Chondrocyte (in vitro differentiated cells): ENCODE measurements at places on chromosomes 7 and 10. TPM values are rescaled to one million over a fixed set of nuclear protein-coding genes. Genes with fewer than 3 reads are reported as not detected.

DNA sequence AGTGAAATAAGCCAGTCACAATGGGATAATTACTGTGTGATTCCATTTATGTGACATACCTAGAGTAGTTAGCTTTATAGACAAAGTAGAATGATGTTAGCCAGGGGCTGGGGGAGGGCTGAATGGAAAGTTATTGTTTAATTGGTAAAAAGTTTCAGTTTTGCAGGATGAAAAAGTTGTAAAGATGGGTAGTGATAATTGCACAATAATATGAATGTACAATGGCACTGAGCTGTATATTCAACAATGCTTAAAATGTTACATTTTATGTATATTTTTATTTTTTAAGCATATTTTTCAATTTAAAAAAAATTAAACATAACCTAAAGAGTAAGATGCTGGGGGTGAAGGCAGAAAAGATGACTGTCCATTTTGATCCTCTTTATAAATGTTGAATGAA lies 216.1 kb upstream of the KAT6B start:
- no peak for DNase-seq

DNA sequence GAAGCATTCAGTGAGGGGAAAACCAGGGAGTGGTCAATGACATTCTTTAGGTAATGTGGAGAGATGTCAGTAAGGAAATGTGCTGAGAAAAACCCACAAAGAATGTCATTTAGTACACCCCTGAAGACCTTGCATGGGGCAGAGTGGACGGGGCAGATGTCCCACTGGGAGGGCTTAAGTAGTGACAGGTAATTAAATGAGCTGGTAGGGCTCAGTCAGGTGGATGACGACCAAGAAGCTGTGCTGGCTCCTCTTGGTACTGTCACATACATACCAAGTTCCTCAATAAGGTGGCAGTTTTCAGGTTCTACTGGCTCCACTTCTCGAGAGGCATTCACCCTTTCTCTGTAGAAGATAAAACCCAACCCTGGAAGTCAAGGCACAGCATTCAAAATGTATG lies 1.8 kb downstream of the PON3 start:
- no peak for DNase-seq

The CALML5 gene
- total RNA-seq, result not detected in 3 replicates

The ZNF786 gene
- 7.2 to 7.7 TPM (median 7.3 TPM) in 3 replicates for total RNA-seq

DNA sequence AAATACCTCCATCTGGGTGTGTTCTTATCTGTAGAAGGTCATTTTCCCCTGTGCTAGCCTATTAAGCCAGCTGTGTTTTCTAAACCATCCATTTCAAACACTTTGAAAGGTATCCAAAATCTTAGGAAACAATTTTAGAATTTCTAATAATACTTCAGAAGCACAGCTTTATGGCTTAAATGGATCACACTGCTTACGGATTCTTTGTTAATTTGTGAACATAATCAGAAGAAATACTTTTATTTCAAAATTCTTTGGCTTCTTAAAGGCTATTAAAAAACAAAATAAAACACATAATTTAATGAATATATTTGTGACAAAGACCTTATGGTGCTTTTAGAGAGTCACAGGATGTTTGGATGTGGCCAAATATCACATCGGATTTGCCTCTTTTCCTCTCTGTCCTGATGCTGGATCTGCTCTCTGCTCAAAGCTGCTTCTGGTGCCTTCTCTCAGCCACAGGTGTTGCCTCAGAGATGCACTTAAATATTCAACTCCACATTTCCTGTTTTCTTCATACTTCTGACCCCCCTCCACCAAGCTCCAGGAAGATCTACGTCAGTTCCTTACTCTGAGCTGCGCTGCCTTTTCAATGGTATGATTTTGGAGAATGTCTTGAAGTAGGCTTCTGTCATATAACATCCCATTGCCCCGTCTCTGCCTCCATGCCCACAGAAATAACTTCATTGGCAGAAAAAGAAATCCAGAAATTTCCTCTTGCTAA lies 230.6 kb downstream of the MLLT10 start:
- DNase-seq, result no peak

GRCh38 chr7:158568974-158569857 lies 18.4 kb downstream of the PTPRN2 start:
- DNase-seq, result peak; percentile 83

The SKIDA1 gene
- 1.9 to 3.7 TPM (median 2.0 TPM) in 3 replicates for total RNA-seq

GRCh38 chr10:117603726-117604125 lies 61.2 kb downstream of the EMX2 start:
- no peak for DNase-seq

The PRTFDC1 gene
- total RNA-seq, result 5.9 to 13.1 TPM (median 10.1 TPM) in 3 replicates

The DENND10 gene
- 32.4 to 43.0 TPM (median 40.1 TPM) in 3 replicates for total RNA-seq

GRCh38 chr10:14186245-14186644 lies 144.5 kb downstream of the FRMD4A start:
- DNase-seq, result no peak

DNA sequence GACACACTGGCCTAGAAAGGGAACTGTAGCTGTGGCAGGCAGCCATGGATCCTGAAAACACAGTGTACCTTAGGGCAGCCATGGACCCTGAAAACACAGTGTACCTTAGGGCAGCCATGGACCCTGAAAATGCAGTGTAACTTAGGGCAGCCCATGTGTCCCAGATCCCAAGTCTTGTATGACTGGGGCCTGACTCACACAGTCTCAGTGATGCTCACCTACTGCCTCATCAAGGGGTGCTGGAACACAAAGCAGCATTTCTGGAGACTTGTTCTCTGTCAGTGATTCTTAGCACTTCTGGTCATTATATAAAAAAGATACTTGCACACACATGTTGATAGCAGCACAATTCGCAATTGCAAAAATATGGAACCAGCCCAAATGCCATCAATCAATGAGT lies 70.2 kb upstream of the LAMB4 start:
- no peak for DNase-seq

GRCh38 chr10:17464545-17464944 lies 10.2 kb upstream of the ST8SIA6 start:
- no peak for DNase-seq

DNA sequence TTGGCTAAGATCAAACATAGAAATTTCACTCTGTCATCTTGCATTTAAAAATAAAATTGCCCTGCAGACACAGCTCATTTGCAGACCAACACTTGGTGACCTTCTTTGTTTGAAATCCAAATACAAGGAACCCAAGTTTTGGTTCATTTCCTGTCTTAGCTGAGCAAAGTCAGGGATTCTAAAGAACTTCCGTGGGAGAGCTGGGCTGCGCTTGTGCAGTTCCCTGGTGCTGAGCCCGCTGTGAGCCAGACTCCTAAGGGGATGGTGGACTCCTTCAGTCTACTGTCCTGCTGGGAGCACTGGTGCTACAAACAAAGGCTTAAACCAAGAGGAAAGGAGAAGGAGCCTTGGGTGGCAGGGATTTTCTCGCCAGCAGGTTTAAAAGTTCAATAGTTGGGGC lies 60.0 kb downstream of the MYOF start:
- DNase-seq, result no peak

The ZNF655 gene
- 38.8 to 45.3 TPM (median 41.6 TPM) in 3 replicates for total RNA-seq

The CYP2C18 gene
- 0.17 TPM in 1 of 3 replicates, not detected in the others for total RNA-seq

- DNase-seq, result peak; percentile 74
Measured at GRCh38 chr7:158257001-158257400, 330.6 kb downstream of the PTPRN2 start.

DNA sequence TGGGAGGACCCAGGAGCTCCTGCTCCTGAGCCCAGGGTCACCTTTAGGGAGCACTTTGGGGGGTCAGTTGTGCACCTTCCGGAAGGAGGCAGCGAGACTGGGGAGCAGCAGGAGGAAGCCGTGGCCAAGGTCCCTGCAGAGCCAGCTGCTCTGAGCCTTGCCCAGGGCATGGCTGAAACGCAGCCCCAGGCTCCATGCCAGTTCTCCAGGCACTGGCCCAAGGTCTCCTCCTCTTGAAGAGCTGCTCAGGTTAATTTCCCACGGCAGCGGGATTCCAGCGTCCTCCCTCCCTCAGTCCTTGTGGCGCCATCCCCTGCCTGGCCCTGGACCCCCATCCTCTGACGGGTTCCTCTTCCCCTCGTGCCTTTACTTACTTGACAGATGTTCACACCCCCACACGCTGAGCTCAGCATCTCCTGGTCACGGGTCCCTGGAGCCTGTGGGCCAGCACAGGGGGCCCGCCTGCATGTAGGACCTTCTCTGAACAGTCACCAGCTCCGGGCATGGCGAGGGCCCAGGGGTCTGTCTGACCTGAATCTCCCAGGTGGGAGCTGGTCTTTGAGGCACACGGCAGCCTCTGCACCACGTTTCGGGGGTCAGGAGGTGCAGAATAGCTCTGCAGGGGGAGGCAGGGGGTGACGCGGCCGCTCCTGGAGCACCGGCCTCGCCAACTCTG lies 16.7 kb upstream of the CFAP46 start:
- no peak for DNase-seq

The CPXM2 gene
- total RNA-seq, result not detected in 3 replicates

GRCh38 chr10:130964771-130965170 lies 346.8 kb downstream of the TCERG1L start:
- DNase-seq, result no peak

The KLF14 gene
- total RNA-seq, result 0.10 TPM in 1 of 3 replicates, not detected in the others

DNA sequence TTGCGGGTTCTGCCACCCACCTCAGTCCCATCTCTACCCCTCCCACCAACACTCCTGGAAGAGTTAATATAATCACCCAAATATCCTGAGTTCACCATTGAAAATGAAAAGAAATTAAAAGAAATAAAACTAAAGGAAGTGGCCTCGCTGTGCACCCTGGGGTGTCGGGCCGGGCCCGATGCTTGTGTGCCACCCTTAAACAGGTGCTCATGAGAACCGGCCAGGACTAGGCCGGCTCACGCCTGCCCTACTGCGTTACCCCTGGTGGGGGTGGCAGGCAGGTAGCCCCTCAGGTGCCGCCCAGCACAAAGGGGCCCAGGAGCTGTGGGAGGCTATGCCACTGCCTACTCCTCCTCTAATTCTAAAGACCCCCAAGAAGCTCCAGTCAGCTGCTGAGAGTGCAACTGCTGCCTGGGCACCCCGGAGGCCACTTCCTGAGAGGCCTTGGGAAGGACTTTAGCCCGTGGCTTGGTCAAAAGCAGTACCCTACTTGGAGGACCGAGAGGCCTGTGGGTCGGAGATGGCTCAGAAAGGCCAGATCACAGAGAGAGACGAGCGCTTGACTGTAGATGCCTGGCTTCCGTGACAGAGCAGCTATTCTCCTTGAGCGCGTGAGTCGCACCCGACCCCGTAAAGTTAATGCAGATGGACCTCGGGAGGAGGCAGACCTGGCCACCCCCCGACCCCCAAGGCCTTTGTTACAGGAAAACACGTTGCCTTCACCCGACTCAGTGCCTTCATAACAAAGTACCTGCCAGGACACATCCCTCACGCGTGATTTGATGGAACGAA lies 51.0 kb upstream of the PPP2R2D start:
- DNase-seq, result peak; percentile 51

- DNase-seq, result no peak
Measured at GRCh38 chr7:101625031-101625791, 3.9 kb downstream of the MYL10 start.

The RAB19 gene
- total RNA-seq, result not detected in 3 replicates

The TRIM50 gene
- total RNA-seq, result not detected in 3 replicates

DNA sequence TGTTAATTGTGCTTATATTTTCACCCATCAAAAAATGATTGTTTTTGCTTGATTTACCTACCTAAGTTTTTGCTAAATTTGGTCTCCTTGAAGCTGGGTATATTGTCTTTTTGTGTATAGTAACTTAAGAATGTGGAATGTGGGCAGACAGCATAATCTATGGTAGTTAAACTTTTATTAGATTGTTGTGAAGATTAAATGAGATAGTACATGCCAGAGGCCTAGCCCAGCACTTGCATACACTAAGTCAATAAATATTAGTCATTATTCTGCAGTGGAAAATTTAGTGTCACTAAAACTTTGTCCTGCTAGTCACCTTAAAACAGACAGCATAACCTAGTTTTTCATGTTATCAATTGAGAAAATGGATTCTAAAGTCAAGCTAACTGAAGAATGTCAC lies 19.3 kb upstream of the RPA3 start:
- no peak for DNase-seq

GRCh38 chr7:2886900-2887299 lies 42.8 kb upstream of the GNA12 start:
- DNase-seq, result no peak

GRCh38 chr7:151249732-151250072 lies 1.2 kb upstream of the SMARCD3 start:
- DNase-seq, result no peak

The SPOCK2 gene
- total RNA-seq, result 0.32 to 1.4 TPM (median 0.80 TPM) in 3 replicates

The C10orf62 gene
- total RNA-seq, result not detected in 3 replicates
